ENCODE measurements at places on chromosomes 3 and 15. TPM values are rescaled to one million over a fixed set of nuclear protein-coding genes. Genes with fewer than 3 reads are reported as not detected.
A peak's percentile ranks its signal among the peaks of the same experiment; 100 is the strongest.

DNA sequence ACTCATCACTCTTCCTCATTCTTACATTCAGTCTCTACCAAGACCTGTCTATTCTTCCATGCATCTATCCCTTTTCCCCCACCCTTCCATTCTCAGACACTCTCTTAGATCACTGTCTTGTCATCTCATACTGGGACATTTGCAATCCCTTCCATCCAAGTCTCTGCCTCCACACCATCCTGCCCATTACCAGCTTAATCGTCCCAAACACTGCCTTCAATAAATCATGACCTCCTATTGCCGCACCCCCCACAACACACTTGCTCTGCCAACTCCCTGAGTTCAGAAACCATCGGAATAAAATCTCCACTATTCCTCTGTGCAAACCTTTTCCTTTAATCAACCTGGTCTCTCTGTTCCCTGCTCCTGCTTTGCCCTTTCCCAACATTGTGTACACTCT is 18.9 kb downstream of the MYH15 start:
- H3K27me3 ChIP-seq: no peaks in the 10 kb centered on the region
- H3K4me3 ChIP-seq: no peak overlapping the region
- no peaks in the 10 kb centered on the region for H3K4me1 ChIP-seq
- H3K36me3 ChIP-seq: no peaks in the 10 kb centered on the region
- no peak for DNase-seq

The SMCO1 gene
- not detected for total RNA-seq

GRCh38 chr15:59548501-59549226 is 62.9 kb upstream of the GCNT3 start:
- H3K36me3 ChIP-seq: no peaks in the 10 kb centered on the region
- no peak overlapping the region for H3K27ac ChIP-seq
- no peak for DNase-seq
- H3K4me3 ChIP-seq: no peak overlapping the region
- H3K27me3 ChIP-seq: no peaks in the 10 kb centered on the region
- no peaks in the 10 kb centered on the region for H3K4me1 ChIP-seq

- H3K36me3 ChIP-seq: no peaks in the 10 kb centered on the region
- DNase-seq: no peak
- no peak overlapping the region for H3K4me3 ChIP-seq
- H3K27ac ChIP-seq: no peak overlapping the region
- H3K4me1 ChIP-seq: no peaks in the 10 kb centered on the region
Observed at GRCh38 chr3:190562866-190563510, 49.1 kb downstream of the IL1RAP start.

DNA sequence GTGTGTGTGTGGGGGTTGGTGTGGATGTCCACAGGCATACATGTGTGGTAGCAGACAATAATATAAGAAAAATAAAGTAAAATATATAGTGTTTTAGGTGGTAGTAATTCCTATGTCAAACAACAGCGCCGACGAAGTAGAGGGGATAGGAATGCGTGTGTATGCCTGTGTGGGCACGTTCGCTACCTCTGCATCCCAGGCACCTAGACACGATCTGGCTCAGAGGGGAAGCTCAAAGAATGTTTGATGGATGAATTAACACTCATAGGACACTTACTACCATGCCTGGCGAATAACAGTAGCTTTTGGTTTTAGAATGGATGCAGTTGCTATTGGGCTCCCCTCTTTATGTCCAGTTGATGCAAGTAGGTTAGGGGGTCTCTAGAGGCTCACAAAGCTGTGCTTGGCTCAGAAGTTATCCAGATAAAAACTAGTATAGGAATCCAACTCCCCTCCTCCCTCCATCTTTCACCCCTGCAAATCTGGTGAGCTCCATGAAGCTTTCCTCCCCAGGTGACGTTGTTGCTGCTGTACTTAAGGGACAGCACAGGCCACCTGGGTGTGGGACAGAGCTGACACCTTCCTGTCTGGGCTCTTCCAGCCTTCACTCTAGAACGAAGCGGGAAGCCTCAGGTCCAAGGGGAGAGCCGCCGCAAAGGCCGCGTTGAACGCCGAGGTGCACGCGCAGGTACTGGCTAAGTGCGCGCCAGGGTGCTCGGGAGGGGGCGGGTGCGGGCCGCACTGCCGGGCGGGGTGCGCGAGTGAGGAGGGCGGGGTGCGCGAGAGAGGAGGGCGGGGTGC is 192.6 kb upstream of the LYSMD4 start:
- peak overlapping the region; percentile 35 for H3K27ac ChIP-seq
- peak; percentile 65 for DNase-seq
- H3K27me3 ChIP-seq: no peaks in the 10 kb centered on the region
- H3K36me3 ChIP-seq: no peaks in the 10 kb centered on the region

DNA sequence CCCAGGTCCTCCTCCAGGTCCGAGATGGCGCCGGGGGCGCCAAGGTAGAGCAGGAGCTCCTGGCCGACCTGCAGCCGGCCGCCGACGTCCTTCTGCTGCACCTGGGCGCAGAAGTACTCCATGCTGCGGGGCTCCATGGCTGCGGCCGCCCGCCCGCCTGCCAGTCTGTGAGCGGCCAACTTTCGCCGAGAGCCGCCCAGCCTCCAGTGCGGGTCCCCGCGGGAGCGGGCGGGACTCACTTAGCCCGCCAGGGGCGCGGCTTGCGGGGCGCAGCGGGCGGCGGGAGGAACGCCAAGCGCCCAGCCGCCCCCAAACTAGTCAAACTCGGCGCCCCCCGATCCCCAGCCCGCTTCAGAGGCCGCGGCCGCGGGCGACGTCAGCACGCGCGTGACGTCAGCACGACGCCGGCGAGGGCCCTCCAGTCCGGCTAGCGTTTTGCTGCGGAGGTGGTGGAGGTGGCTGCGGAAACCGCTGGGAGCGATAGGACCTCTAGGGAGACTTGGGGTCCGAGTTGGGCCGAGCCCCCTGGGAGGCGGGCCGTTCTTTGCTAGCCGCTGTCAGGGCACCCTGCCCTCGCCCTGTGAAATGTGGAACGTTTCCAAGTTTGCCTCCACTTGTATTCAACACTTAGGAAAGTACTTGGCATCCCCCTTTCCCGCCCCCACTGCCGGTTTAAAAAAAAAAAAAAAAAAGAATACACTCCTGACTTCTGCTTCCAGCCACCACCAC is at the start of gene CLASP2:
Gene CLASP2, minus strand, starts transcription at position 389 of the 729 bp plus-strand sequence. Its CDS starts 252 bp downstream, at position 137.
- H3K36me3 ChIP-seq: no peaks in the 10 kb centered on the region
- H3K27ac ChIP-seq: peak within 1 kb of the TSS; percentile 99
- peak; percentile 79 for DNase-seq

The ZMYND10 gene
- total RNA-seq: 41.9 TPM

The TMEM212 gene
- not detected for total RNA-seq

- H3K27me3 ChIP-seq: no peaks in the 10 kb centered on the region
- no peaks in the 10 kb centered on the region for H3K4me1 ChIP-seq
- H3K27ac ChIP-seq: no peak overlapping the region
- no peak for DNase-seq
- no peak overlapping the region for H3K4me3 ChIP-seq
Observed at GRCh38 chr3:71515636-71516365, 67.7 kb downstream of the FOXP1 start.

GRCh38 chr3:59531066-59531745 is 481.4 kb upstream of the CFAP20DC start:
- H3K27me3 ChIP-seq: no peaks in the 10 kb centered on the region
- no peak overlapping the region for H3K4me3 ChIP-seq
- no peaks in the 10 kb centered on the region for H3K36me3 ChIP-seq

The RHCG gene
- 0.91 TPM for total RNA-seq

The ENTPD3 gene
- 11.0 TPM for total RNA-seq
